ENCODE measurements at places on chromosomes 1 and 21.
A peak's percentile ranks its signal among the peaks of the same experiment; 100 is the strongest.

DNA sequence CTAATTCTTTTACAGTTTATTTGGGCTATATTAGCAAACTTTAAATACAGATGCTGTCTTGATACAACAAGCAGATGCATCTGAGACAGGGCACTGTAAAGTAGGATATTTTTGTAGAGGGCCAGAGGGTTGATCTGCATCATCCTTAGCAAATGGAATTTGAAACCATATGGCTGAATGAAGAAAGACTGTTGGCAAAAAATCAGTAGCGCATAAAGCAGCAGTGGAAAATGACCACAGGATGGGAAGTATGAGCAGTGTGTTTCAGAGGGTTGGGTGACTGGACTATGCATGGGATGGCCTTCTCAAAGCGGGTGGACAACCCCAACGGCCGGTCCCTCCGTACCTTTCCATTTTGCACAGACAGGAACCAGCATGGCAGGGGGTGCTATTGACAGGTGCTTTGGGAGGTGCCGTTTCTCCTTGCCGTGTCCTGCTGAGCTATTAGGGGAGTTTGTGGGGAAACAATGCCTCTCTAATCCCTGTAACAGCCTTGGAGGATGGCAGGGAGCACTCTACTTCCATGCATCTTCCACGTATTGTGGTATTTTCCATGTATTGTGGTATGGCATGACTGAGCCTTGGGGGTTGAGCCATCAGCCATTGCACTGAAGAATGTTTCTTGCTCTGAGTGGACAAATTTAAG, 5.9 kb downstream of the LRRC8B start:
- DNase-seq = no peak

DNA sequence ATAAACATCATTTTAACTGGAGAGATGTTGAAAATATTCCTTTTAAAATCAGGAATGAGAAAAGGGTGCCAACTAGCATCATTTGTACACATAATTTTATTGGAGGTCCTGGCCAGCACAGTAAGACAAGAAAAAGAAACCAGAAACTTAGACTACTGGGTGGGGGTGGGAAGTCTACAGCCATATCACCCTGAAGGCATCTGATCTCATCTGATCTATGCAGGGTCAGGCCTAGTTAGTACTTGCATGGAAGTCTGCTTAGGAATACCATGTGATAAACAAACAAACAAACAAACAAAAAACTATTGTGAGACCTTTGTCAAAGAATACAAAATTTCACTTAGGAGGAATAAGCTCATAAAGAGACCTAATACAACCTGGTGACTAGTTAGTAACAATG, 54.2 kb downstream of the EIF2B3 start:
- DNase-seq = no peak

- DNase-seq = peak; percentile 46
Measured at GRCh38 chr1:87292684-87293493, 35.8 kb upstream of the LMO4 start.

GRCh38 chr1:244802041-244802440, 33.4 kb upstream of the COX20 start:
- no peak for DNase-seq

DNA sequence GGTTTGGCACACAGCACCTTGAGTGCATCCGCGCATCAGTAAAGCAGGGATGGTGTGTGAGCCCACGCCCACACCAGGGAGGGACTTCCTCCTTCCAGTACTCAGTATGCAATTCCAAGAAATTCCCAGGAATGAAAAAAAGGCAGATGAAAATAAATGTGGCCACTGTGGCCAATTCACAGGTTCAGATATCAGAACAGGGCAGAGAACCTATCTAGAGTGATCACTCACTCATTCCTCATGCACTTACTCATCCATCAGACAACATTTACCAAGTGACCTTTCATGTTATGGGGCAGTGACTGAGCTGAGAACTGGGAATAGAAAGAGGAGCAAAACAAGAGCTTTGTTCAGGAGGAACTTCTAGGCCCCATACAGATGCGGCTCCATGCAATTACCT, 113.7 kb downstream of the ZSCAN20 start:
- DNase-seq = no peak

DNA sequence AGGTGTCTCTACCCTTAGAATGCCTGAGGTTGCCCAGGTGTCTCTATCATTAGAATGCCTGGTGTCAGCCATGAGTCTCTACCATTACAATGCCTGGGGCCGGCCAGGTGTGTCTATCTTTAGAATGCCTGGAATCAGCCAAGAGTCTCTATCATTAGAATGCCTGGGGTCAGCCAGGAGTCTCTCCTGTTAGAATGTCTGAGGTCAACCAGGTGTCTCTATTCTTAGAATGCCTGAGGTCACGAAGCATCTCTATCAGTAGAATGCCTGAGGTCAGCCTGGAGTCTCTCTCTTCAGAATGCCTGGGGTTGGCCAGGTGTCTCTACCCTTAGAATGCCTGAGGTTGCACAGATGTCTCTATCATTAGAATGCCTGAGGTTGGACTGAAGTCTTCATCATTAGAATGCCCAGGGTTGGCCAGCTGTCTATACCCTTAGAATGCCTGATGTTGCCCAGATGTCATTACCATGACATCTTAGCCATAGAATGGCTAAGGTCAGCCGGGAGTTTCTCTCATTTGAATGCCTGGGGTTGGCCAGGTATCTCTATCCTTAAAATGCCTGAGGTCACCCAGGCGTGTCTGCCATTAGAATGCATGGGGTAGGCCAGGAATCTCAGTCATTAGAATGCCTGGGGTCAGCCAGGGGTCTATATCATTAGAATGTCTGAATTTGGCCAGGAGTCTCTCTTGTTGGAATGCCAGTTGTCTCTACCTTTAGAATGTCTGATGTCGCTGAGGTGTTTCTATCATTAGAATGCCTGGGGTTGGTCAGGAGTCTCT, 44.0 kb downstream of the RNF187 start:
- DNase-seq = no peak

DNA sequence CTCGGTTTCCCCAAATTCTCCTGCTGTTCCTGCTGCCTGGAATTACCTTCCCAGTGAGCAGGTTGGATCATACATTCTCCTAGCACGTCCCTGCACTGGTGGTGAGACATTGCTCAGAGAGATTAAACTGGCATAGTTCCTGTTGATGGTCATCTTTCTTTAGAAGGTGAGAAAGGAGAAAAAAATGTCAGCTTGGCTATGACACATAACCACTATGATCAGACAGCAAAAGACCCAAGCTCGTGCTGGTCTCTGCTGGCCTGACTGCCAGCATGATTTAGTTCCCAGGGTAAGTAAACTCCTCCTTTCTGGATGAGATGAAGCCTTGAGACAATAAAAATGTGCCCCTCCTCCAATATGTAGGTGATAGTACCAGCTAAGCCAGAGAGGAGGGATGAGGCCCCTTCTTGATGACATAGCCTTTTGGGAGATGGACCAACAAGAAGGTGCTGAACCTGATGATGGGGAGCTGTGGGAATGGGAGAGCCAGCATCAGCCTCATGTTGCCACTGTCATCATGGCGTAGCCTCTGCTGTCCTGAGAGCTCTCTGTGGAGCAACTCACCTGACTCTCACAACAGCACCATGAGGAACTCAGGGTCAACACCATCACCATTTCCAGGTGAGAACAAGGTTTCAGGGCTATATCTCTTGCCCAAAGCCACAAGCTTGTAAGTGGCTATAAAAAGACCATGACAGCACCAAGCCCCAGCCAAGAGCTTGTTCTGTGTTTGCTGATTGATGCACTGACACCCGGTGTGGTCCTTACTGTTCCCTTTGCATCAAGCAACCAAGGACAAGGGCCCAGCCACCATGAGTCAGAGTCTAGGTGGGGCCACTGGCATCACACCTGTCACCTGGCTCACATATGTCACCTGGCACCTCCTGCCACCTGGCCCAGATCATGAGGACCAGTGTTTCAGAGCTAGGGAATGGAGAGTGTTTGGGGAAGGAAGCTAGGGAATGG, 200.0 kb downstream of the MATN1 start:
- DNase-seq = no peak
